ENCODE measurements at places on chromosomes 16 and 17. TPM values are rescaled to one million over a fixed set of nuclear protein-coding genes. Genes with fewer than 3 reads are reported as not detected.
A peak's percentile ranks its signal among the peaks of the same experiment; 100 is the strongest.

GRCh38 chr17:17062866-17063265 is 20.6 kb downstream of the MPRIP start:
- peaks cover 66% of the 10 kb centered on the region for H3K4me1 ChIP-seq
- H3K4me3 ChIP-seq: no peak overlapping the region
- DNase-seq: peak; percentile 73
- peak overlapping the region; percentile 32 for H3K27ac ChIP-seq
- H3K36me3 ChIP-seq: no peaks in the 10 kb centered on the region

- H3K4me1 ChIP-seq: no peaks in the 10 kb centered on the region
- no peak overlapping the region for H3K4me3 ChIP-seq
- no peak overlapping the region for H3K27ac ChIP-seq
- DNase-seq: no peak
These were observed 99.7 kb downstream of the CBLN1 start for GRCh38 chr16:49181791-49182518.

GRCh38 chr17:29583324-29584248 is 5.9 kb downstream of the GIT1 start:
- peaks cover 43% of the 10 kb centered on the region for H3K4me1 ChIP-seq
- DNase-seq: no peak
- peaks cover 8% of the 10 kb centered on the region for H3K36me3 ChIP-seq
- peak overlapping the region; percentile 35 for H3K4me3 ChIP-seq
- no peaks in the 10 kb centered on the region for H3K27me3 ChIP-seq

GRCh38 chr16:11794447-11794846 is 2.6 kb downstream of the ZC3H7A start:
- no peak for DNase-seq
- peaks cover 9% of the 10 kb centered on the region for H3K36me3 ChIP-seq
- H3K27ac ChIP-seq: peak overlapping the region; percentile 81
- H3K4me1 ChIP-seq: peaks cover 77% of the 10 kb centered on the region
- H3K27me3 ChIP-seq: no peaks in the 10 kb centered on the region

DNA sequence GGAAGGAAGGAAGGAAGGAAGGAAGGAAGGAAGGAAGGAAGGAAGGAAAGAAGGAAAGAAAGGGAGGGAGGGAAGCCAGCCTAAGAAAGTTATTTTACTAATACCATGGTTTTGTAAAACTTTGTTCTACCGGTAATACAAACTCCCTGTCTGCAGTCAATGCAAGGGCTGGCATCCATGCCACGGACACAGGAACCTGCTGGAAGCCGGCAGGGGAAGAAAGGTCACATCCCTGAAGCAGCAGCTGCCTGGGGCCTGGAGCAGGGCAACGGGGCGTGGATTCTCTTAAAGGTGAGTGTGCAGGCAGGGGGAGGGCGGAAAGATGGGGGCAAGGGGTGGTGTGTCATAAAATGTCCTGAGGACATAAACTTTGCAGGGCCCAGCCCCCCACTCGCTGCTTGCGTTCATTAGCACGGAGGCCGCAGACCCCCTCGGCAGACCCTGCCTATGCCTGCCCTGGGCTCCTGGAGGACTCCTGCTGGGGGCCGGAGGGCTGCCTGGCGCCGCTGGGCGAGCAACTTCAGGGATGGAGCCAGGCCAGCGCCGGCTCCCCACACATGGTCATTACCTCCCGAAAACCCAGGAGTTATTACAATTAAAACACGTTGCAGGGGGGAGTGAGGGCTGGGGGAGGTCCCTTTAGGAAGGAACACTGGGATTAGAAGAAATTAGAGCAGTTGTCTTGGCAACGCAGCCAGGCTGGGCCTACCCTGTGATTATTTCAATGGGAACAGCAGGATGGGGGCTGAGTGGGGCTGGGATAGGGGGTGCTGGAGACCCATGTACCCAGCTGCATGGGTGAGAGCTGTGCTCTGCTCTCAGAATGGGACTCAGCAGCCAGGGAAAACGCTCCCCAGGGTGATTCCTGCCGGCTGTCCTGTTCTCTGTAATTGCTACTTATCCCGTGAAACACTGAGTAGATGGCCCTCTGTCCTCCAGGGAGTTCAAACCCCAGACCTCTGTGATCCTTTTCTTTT is 257.9 kb downstream of the SOX9 start:
- H3K4me1 ChIP-seq: peaks cover 21% of the 10 kb centered on the region
- DNase-seq: no peak
- H3K27ac ChIP-seq: no peak overlapping the region
- no peaks in the 10 kb centered on the region for H3K27me3 ChIP-seq
- no peaks in the 10 kb centered on the region for H3K36me3 ChIP-seq

- no peak for DNase-seq
- no peaks in the 10 kb centered on the region for H3K4me1 ChIP-seq
- H3K36me3 ChIP-seq: peaks cover 11% of the 10 kb centered on the region
- no peaks in the 10 kb centered on the region for H3K27me3 ChIP-seq
- no peak overlapping the region for H3K4me3 ChIP-seq
These were observed 139.6 kb downstream of the CDK5R1 start for GRCh38 chr17:32626379-32626791.

DNA sequence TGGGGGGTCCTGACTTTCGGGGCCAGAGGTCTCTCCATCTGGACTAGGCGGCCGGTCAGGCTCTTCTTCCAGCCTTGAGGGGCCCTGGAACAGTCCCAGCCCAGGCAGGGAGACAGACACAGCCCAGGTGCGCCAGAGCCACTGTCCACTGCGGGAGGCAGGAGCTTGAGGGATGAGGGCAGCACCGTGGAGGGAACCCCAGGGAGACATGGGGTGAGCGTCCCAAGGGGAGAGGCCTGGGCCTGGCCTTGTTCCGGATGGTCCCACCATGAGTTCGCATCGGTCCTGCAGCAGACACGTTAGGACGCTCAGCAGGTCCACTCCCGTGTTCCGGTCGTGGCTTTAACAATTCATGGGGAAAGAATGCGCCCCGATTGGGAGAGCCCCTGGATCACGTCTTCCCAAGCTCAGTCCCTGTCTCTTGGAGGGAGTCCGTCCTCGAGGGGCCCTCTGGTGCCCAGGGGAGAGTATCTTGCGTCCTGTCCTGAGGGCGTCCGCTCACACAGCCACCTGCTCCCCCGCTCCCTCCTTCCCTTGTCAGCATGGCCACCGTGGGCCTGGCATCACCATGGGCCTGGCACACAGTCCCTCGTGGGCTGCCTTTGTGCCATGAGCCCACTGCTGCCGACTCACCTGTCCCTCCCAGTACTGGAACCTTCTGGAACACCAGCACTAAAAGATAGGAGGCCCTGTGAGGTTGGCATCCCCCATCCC is 6.7 kb upstream of the NUDT16L1 start:
- peak; percentile 92 for DNase-seq
- no peak overlapping the region for H3K27ac ChIP-seq
- peaks cover 7% of the 10 kb centered on the region for H3K36me3 ChIP-seq
- H3K4me3 ChIP-seq: no peak overlapping the region
- H3K4me1 ChIP-seq: no peaks in the 10 kb centered on the region

- DNase-seq: no peak
- no peak overlapping the region for H3K27ac ChIP-seq
- H3K4me1 ChIP-seq: peaks cover 14% of the 10 kb centered on the region
- H3K4me3 ChIP-seq: no peak overlapping the region
These were observed 19.9 kb upstream of the MLKL start for GRCh38 chr16:74720579-74720978.

GRCh38 chr17:44122816-44123355 is 555 bp downstream of the HDAC5 start:
- no peak for DNase-seq
- no peaks in the 10 kb centered on the region for H3K27me3 ChIP-seq
- no peak overlapping the region for H3K27ac ChIP-seq
- H3K4me1 ChIP-seq: peaks cover 23% of the 10 kb centered on the region
- H3K36me3 ChIP-seq: no peaks in the 10 kb centered on the region

GRCh38 chr16:81239367-81240121 is 1.1 kb downstream of the BCO1 start:
- no peaks in the 10 kb centered on the region for H3K36me3 ChIP-seq
- no peak overlapping the region for H3K27ac ChIP-seq
- peaks cover 4% of the 10 kb centered on the region for H3K27me3 ChIP-seq
- no peak for DNase-seq
- no peak overlapping the region for H3K4me3 ChIP-seq

GRCh38 chr16:14302031-14302398 is 230.9 kb downstream of the MRTFB start:
- H3K27ac ChIP-seq: peak overlapping the region; percentile 63
- peak overlapping the region; percentile 87 for H3K4me3 ChIP-seq
- no peaks in the 10 kb centered on the region for H3K36me3 ChIP-seq
- DNase-seq: no peak

DNA sequence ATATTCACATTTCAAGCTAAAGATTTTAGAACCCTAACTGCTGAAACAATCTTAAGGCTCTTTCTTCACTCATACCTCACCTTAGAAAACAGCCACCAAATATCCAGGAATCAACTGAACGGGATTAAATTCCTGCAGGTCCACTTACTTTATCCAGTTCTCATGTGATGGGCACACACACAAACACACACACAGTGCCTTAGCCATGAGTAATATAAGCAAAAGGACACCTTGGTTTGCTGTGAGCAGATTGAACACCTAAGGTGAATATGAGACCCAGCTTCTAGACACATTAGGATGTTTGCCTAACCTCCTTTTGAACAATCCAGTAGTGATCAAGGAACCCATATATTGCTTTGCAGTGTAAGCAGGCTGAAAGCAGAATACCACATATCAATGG is 81.5 kb downstream of the TUBD1 start:
- no peak for DNase-seq
- H3K4me1 ChIP-seq: peaks cover 60% of the 10 kb centered on the region
- H3K27ac ChIP-seq: peak overlapping the region; percentile 70
- H3K27me3 ChIP-seq: no peaks in the 10 kb centered on the region
- no peak overlapping the region for H3K4me3 ChIP-seq
- peaks cover 12% of the 10 kb centered on the region for H3K36me3 ChIP-seq

- no peaks in the 10 kb centered on the region for H3K36me3 ChIP-seq
- peak overlapping the region; percentile 88 for H3K27ac ChIP-seq
- peaks cover 76% of the 10 kb centered on the region for H3K4me1 ChIP-seq
- no peak for DNase-seq
- peak overlapping the region; percentile 44 for H3K4me3 ChIP-seq
- no peaks in the 10 kb centered on the region for H3K27me3 ChIP-seq
These were observed 20.8 kb downstream of the DCUN1D3 start for GRCh38 chr16:20879175-20880040.

GRCh38 chr17:4747847-4748246 is 8.1 kb upstream of the CXCL16 start:
- H3K27me3 ChIP-seq: peaks cover 47% of the 10 kb centered on the region
- DNase-seq: no peak
- no peaks in the 10 kb centered on the region for H3K36me3 ChIP-seq
- H3K4me3 ChIP-seq: no peak overlapping the region

- no peak overlapping the region for H3K27ac ChIP-seq
- H3K4me3 ChIP-seq: no peak overlapping the region
- H3K27me3 ChIP-seq: no peaks in the 10 kb centered on the region
- DNase-seq: no peak
- no peaks in the 10 kb centered on the region for H3K36me3 ChIP-seq
These were observed 692 bp downstream of the PRR15L start for GRCh38 chr17:47956791-47957590.

Gene HSD17B2
- not detected for total RNA-seq

Gene TOP2A
- 24.6 TPM for total RNA-seq

Gene SLFN14
- not detected for total RNA-seq

Gene HBM
- not detected for total RNA-seq

Gene HS3ST3B1
- total RNA-seq: 27.1 TPM

Gene IGF2BP1
- 57.6 TPM for total RNA-seq

Gene LGALS9B
- total RNA-seq: not detected

Gene CHD9NB
- 1.5 TPM for total RNA-seq

Gene TMC7
- total RNA-seq: 1.6 TPM

Gene C17orf100
- 2.0 TPM for total RNA-seq

All from chondrocyte (in vitro differentiated cells).